Stimulated activated CD4-positive, alpha-beta T cell treated with anti-CD3 and anti-CD28 coated beads, TNF-alpha, amount 100 ng/mL, for 4 hours (primary cell): ENCODE measurements at places on chromosomes 12 and 14.

DNA sequence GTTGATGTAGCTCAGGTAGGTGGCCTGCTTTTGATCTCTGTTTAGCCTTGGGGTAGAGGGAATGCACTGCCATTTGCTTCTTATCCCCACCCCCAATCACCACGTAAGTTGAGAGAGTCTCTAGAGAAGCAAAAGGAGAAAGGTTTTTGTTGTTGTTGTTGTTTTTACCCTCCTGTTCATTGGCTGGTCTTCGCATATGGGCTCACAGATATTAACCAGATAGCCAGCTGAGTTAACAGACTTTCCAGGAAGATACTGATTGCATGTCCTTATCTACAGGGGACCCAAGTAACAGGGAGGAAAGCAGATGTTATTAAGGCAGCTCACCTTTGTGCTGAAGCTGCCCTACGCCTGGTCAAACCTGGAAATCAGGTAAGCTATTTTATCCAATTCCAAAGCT is 2.9 kb downstream of the PA2G4 start:
- DNase-seq: no peak

GRCh38 chr14:54794159-54794558 is 108.5 kb downstream of the GCH1 start:
- no peak for DNase-seq

DNA sequence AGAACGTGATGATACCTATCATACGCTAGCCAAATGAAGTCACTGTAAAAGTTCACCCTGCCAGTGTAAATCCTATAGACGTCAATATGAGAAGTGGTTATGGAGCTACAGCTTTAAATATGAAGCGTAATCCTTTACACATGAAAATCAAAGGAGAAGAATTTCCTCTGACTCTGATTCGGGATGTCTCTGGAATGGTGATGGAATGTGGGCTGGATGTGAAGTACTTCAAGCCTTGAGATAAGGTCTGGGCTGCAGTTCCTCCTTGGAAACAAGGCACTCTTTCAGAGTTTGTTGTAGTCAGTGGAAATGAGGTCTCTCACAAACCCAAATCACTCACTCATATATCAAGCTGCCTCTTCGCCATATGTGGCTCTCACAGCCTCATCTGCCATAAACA is 53.1 kb upstream of the NAP1L1 start:
- no peak for DNase-seq

DNA sequence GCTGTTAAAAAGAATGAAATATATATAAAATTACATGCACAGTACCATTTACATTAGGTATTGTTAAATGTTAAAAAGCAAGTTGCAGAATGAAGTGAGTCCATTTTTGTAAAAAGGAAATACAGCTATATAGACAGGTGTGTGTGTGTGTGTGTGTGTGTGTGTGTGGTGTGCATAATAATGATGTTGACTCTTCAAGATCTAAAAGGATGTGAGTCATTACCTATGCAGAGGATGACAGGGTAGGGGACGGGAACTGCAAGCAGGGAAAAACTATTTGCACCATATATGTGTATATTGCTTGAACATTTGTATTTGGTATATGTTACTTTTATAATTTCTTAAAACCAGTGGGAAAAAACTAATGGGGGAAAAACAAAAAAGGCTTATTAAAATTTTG is 3.1 kb downstream of the C14orf39 start:
- DNase-seq: no peak

DNA sequence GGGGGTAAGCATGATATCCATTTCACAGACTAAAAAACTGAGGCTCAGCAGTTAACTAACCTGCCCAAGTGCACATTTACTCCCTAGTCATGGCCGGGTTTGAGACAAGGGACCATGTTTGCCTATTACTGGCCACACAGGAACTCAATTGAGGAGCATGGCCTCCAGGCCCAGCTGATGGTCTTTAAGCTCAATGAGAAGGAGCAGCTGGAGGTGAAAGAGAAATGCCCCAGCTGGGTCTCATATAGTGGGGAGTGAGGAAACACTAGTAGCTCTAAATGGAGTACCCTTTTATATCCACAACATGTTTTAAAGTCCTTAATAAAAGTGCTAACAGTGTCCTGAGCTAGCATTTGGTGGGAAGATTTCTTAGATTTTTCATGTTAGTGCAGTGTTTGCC is 1.6 kb downstream of the TDP1 start:
- no peak for DNase-seq

- no peak for DNase-seq
Observed at GRCh38 chr12:19908830-19909229, 459.5 kb upstream of the PDE3A start.

DNA sequence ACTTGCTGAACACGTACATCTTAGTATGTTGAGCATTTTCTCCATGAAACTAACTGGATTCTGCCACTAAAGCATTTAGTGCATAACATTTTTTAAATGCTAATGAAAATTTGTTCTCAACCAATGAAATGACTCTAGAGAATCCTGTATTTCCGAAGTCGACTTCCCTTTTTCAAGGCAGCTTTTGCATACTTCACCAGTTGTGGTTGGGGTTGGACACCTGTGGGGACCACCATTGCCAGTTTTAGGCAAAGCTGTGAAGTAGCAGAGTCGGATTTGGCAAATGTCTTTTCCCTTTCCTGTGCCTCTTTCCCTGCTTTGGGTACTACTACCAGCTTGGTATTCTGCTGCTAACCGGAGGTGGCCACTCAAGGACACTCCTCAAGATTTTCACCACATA is 349.2 kb downstream of the BCAT1 start:
- DNase-seq: no peak

- DNase-seq: no peak
Observed at GRCh38 chr14:68766299-68767247, 26.3 kb downstream of the ZFP36L1 start.

GRCh38 chr12:65779091-65779642 is 45.1 kb upstream of the HMGA2 start:
- no peak for DNase-seq

GRCh38 chr14:38994731-38995130 is 108.3 kb downstream of the SEC23A start:
- DNase-seq: no peak

DNA sequence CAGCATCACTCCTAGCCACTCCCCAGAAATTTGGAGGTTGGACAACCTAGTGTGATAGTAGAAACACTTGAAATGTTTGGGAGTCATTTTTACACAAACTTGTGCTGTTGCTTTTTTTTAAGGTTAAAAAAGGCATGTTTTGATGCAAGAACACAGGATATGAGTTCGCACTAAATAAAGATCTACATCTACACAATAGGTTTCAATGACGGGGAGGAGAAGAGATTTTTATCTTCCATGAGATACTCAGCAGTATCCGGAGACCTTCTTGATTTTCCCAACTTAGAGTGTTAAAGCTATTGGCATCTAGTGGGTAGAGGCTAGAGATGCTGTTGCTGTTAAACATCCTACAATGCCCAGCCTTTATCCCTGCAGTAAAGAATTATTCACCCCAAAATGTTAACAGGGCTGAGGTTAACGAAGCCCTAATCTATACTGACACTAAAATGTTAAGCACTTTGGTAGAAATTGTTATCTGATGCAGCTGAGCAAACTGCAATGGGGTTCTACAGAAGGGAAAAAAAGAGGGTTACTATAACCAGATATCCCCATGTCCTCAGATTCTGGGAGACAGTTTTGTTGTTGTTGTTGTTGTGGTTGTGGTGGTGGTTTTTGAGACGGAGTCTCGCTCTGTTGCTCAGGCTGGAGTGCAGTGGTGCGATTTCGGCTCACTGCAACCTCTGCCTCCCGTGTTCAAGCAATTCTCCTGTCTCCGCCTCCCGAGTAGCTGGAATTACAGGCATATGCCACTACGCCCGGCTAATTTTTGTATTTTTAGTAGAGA is 14.0 kb upstream of the PCNX1 start:
- no peak for DNase-seq

DNA sequence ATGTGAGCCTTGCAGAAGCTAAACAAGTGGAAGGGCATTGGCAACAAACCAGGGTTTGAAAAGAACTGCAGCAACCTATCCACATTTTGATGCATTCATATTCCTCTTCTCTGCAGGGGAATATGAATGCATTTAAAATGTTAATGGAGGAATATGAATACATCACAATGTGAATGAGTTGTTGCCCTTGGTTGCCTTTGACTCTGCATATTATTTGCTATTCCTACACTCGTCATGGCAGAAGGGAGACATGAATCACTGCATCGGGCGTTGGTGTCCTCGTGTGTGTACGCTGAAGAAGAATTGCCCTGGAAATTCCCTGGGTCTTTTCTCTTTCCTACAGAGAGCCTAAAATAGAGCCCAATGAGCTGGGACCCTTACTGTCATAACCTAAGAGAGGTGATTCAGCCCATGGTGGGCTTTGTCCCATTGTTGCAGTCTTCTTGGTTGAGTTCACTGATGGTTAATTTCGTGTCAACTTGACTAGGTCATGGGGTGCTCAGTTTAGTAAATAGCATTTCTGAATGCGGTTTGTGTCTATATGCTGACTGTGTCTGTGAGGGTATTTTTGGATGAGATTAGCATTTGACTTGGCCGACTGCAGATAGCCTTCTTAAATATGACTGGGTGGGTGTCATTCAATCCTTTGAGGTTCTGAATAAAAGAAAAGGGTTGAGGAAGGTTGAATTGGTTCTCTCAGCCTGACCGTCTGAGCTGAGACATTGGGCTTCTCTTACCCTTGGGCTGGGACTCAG is 1422.9 kb upstream of the TMEM132C start:
- DNase-seq: no peak

DNA sequence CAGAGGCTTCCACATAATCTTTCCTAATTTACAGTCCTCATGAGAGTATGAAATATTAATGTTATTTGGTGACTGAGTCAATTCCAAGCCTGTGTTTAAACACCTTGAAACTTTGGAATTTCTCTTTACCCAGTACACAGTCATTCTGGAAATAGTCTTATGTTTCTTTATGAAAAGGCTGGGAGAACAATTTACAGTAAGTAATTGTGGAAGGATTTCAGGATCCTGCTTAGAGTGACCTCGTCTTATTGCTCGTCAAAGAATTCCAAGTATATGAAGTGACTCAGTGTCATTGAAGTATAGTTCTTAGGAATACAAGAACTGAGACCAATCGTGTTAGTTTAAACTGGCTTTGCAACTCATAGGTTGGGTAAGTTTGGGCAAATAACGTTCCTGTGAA is 634.2 kb downstream of the SLC16A7 start:
- DNase-seq: no peak

DNA sequence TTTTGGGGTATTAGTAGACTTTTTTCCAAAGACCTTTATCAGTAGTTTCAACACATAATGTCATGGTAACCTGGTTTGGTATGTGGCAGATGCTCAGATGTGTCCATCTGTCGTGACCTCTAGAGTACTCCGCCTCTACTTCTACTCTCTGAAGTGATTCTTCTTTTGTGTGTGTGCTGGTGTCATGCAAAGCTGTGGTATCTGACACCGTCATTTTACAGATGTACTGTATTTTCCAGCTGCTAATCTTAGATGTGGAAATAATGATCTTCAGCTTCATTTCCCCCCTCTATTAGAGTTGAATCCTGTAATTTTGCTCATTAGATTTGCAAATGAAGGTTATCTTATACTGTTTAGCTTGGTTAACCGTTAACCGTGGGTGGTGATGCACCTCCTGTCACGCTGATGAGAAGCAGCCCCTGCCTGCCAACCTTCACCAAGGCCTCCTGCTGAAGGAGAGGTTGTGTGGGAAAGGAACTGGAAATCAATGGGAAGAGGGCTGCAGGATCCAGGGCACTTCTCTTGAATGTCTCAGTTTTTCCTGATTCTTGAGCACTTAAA is 222.4 kb upstream of the AMIGO2 start:
- DNase-seq: no peak

GRCh38 chr12:11763760-11764520 is 114.5 kb downstream of the ETV6 start:
- no peak for DNase-seq

DNA sequence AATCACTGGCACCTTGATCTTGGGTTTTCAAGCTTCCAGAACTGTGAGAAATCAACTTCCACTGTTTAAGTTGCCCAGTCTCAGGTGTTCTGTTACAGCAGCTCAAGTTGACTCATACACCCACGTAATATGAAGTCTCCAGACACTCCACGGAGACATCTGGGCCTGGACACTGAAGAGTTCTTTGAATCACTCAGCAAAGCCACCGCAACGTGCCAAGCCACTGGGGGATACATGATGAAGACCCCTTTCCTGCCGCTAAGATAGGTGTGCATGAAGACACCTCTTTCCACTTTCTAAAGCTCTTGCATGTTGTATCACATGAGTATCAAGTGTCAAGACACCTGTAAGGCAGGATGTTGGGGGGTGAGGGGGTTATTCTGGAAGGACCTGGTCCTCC is 311.7 kb upstream of the RTL1 start:
- no peak for DNase-seq

DNA sequence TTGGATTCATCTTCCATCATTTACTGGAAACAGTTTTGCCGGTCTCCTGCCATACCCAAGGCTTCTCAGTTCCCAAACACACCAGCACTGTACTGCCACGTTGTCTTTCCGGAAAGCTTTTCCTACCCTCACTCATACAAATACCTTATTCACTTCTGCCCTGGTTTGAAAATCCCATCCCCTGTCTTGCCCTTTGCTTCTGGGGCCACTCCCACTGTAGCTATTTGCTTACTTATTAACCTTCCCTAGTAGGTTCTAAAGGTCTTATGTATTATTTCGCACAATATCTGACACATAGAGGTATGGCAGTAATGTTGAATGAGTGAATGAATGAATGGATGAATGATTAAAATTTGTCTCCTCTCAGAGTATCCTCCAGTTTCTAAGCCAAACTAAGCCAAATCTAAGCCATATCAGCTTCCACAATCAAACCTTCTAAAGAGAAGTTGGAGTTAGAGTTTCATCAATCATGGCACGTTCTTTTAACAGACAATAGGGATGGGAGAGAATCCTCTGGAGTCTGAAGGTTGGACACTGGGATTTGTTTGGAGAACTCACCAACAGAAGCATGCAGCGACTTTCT is 18.6 kb downstream of the TSPAN8 start:
- DNase-seq: no peak

- DNase-seq: no peak
Observed at GRCh38 chr14:69314327-69314726, 54.4 kb downstream of the GALNT16 start.

DNA sequence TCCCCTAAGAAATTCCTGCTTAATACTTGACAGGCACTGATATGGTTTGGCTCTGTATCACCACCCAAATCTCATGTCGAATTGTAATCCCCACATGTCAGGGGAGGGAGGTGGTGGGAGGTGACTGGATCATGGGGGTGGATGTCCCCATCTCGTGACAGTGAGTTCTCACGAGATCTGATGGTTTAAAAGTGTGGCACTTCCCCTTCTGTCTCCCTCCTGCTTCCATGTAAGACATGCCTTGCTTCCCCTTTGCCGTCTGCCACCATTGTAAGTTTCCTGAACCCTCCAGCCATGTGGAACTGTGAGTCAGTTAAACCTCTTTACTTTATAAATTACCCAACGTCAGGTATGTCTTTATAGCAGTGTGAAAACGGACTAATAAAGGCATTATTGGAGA is 198.0 kb downstream of the FOXN3 start:
- no peak for DNase-seq

- DNase-seq: no peak
Observed at GRCh38 chr12:104703372-104703771, 246.6 kb downstream of the CHST11 start.

DNA sequence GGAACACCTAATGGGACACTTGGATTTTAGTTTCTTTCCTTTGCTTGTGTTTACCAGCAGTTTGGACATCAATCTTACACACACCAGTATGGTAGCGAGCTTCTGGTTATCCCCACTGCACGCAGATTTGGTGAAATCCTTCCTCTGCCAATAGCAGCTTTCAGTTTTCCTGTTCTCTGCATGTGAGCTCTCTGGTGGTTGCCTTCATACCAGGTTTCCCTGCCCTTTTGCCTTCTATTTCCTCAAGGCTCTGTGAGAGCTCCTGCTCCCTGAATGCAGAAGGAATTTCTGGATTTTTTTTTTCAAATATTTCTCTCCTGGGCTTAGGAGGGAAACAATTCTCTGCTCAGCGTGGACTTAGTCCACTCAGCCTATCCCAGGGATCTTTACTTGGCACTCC is 93.0 kb upstream of the CCDC91 start:
- no peak for DNase-seq
